ENCODE measurements at places on chromosomes 6 and 20.

DNA sequence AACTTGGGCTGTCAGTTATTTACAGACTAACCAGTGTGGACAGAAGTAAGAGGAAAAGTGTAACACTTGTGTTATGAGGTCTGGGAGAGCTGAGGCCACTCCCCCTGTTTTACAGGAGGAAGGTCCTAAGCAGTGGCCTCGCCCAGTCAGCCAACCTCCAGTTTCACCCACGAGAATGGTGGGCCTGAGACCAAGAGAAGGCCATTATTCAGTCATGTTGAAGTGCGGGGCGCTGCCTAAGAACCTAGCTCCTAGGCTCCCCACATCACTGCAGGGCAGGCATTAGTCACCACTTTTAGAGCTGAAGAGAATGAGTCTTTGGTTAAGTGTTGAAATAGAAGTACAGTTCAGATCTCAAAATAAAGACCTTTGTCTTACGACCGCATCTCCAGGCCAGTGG lies 27.9 kb downstream of the CDYL start:
- no peak for DNase-seq

GRCh38 chr6:129733290-129733689 lies 23.3 kb upstream of the ARHGAP18 start:
- DNase-seq = no peak

GRCh38 chr6:63573899-63574553 lies 1.7 kb downstream of the LOC128125822 start:
- DNase-seq = no peak

GRCh38 chr20:34600892-34601653 lies 42.6 kb downstream of the MAP1LC3A start:
- DNase-seq = no peak

DNA sequence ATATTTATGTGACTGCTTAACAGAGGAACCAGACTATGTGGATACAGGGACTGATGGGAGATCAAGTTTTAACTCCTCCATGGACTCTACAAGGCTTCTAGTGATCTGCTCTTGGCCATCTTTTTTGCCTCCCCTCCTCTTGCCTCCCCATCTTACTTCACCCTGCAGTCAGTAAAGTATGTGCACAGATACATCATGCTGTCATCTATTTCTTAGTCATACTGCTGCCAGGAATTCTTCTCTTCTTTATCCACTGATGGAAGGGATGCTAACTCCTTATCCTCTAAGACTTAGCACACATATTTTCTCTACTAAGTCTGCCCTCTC lies 27.6 kb upstream of the FAM83C start:
- no peak for DNase-seq
